ENCODE measurements at places on chromosomes 12 and 14.
A peak's percentile ranks its signal among the peaks of the same experiment; 100 is the strongest.

DNA sequence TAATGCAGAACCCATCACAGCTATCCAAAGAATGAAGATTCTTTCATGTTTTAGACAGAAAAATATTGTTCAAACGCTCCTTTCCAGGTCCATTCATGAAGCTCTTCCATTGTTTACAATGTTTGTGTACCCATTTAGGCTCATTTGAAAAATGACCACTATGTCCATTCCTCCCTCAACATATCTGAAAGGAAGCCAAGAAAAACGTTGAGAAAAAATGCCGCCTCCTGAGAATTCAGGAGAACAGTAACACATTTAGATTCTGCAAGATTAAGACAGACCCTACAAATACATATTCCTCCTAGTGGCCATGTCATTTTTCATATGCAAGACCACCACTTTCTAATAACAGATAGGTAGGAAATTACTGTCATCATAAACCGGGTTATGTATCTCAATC lies 124.4 kb downstream of the SLC25A21 start:
- DNase-seq: no peak

DNA sequence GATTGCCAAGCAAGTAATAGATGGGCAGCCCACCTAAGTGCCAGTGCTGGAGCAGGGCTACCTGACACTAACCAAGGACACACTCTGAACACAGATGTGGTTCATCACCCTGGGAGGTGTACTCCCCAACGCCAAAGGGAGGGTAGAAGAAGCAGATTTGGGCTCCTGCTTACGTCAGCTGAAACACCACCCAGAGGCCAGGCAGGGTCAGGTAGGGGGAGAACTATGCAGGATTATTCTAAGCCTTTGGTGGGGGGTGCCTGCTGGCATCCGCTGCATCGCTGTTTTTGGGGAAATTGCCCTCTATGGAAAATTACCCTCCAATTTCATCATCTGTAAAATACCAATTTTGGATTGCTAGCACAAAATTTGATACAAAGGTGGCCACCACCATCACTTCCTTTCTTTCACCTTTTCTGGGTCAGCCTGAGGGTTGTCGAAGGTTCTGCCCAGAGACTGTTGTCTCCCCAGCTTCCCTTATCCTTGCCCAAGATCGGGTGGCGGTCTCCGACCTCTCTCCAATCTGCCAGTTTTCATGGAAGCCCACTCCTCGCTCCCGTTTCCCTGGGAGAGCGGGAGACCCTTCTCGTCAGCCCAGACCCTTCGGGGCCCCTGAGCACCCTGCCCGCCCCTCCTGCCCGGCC lies 535 bp downstream of the BIN2 start:
- DNase-seq: peak; percentile 47

- no peak for DNase-seq
These were observed 35.6 kb upstream of the ANKS1B start for GRCh38 chr12:100020370-100020769.

DNA sequence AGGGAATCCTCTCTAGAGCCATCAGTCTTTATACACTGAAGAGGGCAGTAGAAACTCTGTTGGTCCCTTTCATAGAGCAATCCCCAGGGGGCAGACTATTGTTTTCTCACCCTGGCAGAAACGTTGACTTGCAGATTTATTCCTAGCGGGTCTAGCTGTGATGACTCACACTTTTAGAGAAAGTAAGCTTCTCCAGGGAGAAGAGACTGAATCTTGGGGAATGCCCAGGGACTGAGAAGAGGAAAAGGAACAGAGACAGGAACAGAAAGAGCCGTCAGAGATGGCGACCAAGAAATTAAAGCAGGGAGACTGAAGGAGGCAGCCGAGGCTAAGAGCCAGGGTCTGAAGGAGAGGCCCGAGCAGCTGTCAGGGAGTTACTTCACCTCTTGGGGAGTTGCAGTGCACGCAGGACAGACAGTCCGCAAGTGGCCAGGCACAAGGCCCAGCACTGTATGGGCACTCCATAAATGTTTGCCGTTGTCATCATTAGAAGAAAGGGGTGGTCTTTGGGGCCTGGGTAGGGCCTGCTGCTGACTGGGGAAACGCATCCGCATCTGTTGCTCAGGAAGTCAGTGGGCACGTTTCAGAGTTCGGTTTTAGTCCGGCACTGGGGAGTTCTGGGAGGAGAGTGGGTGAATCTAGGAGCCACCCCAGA lies 13.0 kb downstream of the PLEKHG6 start:
- peak; percentile 57 for DNase-seq

DNA sequence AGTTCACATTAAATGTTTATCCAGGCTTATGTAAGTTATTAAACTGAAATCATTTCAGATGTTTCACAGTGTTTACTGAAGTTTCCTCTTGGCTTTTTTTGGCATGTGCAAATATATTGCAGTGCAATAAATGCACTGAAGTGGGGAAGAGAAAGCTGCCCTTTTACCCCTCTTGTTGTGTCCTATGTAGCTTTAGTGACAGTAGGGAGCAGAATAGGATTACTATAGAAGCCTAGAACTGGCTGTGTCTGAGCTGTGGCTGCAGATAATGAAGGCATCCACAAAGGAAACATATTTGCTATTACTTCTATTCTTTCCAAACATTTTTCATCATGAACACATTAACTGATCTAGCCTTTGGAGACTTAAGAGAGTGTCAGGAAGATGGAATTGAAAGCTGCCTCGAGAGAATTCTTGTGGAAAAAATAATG lies 24.1 kb upstream of the CNTN1 start:
- DNase-seq: no peak

- no peak for DNase-seq
These were observed 3.0 kb downstream of the PLEKHG6 start for GRCh38 chr12:6313326-6313940.

- DNase-seq: no peak
These were observed 67.6 kb downstream of the PIWIL1 start for GRCh38 chr12:130405332-130405731.

- no peak for DNase-seq
These were observed 2.5 kb downstream of the SETD3 start for GRCh38 chr14:99478128-99478527.

DNA sequence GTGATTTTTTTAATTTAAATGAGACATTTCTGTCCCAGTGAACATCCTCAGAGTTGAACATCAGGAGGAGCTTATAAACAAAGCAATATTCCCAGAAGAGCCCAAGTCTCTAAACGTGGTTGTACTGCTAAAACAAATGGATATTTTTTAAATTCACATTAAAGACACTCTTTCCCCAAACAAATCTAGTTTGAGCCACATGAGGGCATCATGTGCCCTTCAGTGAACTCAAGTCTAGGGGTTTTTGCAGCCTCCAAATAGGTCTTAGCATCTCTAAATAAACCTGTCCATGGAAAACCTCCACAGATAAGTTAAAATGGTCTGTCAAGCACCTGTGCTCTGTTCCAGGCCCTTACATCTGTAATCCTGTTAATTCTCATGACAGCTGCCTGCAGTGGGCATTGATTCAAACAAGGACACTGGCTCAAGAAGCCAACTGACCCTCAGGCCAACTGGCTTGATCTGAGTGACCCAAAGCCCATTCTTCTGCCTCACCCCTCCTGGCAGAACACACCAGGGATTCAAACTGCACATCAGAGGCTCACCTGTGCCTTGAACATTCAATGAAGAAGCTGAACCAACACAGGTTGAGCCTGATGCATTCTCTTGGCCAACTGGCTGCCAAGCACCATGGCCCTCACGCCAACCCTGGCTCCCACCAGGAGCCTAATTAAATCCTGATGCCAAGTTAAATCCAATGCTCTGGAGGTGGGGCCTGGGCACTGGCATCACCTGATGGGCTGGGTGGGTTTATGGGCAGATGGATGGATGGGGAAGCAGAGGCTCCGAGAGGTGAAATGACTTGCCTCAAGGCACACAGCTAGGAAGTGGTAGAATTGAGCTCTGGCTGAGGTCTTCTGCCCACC lies 8.6 kb downstream of the ISCU start:
- no peak for DNase-seq

GRCh38 chr14:102235275-102235897 lies 69.6 kb downstream of the MOK start:
- peak; percentile 76 for DNase-seq

DNA sequence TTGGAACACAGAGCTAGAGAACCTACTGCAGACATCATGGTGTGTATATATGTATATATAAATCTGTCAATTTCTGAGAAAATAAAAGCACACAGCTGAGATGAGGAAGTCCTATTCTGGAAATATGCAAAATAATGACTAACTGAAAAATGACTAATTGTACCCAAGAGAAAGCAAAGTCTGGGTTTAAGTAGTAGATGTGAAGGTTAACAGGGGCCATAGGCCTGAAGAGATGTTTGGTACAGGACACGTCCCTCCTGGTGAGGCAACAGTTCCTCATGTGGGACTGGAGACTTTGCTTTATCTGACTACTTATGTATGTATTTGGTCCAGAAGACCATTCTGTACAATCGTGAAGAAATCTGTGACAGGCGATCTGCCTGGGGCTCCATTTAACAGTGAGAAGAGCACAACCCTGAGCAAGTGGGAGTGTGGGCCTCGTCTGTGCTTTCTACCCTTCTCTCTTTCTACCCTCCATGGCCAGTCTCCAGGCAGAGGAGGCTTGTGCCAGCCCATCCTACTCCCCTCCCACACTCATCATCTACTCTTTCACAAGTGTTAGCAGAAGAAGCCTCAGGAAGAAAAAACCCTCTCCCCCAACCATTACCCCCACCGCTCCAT lies 67.5 kb downstream of the SLC41A2 start:
- no peak for DNase-seq

- DNase-seq: no peak
These were observed 17.9 kb upstream of the HIGD1C start for GRCh38 chr12:50934371-50934851.

DNA sequence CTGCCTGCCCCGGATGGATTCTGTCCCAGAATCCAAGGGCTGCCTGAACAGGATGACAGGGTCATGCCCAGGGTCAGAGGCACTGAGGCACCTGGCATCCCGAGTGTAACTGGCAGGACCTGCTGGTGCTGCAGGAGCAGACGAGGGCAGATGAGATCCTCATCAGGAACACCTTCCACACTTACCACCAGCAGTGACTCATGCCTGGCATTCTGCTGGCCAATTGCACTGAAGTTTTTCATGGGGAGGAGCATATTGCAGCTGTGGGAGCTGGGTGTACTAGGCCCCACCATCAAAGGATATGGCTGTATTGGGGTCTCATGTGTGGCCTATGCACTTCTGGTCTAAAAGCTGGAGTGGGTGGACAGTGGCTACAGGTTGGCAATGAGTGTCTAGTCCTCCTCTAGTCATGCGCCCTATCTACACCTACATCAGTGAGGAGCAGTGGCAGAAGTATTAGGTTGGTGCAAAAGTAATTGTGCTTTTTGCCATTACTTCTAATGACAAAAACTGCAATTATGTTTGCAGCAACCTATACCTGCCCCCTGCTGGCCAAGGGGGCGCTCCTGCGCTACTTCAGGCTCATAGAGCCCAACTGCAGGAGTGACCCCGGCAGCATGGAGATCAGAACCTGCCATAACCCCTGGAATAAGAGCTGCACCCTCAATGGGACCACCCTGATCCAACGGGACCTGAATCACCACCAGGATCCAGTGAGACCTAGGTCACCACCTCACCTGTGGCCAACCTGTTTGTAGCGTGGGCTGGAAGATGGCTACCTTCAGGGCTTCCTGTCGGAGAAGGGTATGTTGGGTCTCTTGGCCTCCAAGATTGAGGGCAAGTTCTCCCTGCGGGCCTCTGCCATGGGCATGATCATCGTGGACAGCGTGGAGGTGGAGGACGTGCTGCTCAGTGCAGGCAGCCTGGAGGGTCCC lies 8.0 kb upstream of the C12orf42 start:
- peak; percentile 41 for DNase-seq

- no peak for DNase-seq
These were observed 78.2 kb upstream of the OSBPL8 start for GRCh38 chr12:76637807-76638206.

DNA sequence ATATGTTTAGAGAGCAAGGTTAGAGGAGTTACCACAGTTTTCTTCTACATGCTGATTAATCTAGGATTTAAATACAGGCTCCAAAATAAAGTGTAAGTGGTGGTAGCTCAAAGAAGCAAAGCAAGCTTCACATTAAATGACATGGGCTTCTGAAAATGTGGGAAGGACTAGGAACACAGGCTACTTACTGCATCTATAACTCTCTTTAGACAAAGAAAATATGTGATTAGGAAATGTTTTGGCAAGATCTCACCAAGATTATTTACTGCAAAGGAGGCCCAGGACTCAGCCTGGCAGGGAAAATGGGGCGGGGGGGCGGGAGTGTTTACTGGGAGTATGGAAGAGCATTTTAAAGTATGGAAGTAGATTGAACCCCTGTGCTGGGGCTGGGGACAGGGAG lies 39.4 kb downstream of the ETV6 start:
- DNase-seq: no peak

GRCh38 chr14:49962621-49963020 lies 69.7 kb downstream of the ARF6 start:
- DNase-seq: peak; percentile 51

GRCh38 chr12:121036810-121037326 lies 2.2 kb downstream of the OASL start:
- DNase-seq: peak; percentile 42

GRCh38 chr12:47205532-47206449 lies 126.0 kb upstream of the AMIGO2 start:
- no peak for DNase-seq

- DNase-seq: no peak
These were observed 30.7 kb downstream of the FLVCR2 start for GRCh38 chr14:75609116-75609515.

DNA sequence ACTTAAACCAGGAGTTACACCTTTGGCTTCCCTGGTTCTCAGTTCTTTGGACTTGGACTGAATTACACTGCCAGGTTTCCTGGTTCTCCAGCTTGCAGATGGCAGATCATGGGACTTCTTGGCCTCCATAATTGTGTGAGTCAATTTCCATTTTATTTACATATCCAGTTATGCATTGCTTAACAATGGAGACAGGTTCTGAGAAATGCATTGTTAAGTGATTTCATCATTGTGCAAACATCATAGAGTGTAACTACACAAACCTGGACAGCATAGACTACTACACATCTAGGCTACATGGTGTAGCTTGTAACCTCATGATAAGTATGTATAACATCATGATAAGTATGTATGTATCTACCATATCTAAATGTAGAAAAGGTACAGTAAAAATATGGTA lies 276.1 kb upstream of the BTG1 start:
- DNase-seq: no peak

DNA sequence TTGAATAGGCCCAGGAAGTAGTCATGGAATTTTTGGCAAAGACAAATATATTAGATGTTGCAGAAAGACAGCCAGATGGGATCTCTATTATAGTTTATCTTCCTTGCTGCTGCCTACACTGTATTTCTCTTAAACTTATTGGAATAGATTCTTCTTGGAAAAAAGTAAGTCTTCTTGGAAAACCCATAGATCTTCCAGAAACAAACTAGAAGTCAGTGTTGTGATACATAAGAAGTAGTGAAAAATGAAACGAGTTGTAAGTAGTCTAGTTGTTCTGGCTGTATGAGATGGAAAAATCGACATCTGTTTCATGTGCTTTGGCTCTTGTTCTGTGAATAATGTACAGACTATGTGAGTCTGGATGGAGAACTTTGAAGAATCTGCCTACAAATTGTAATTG lies 29.0 kb downstream of the GLIPR1L2 start:
- no peak for DNase-seq

- DNase-seq: no peak
These were observed 72.6 kb downstream of the NUAK1 start for GRCh38 chr12:106066051-106066705.

GRCh38 chr14:77856941-77857340 lies 57.0 kb downstream of the ADCK1 start:
- DNase-seq: no peak
